ENCODE measurements at places on chromosomes 6 and 20. TPM values are rescaled to one million over a fixed set of nuclear protein-coding genes. Genes with fewer than 3 reads are reported as not detected.

DNA sequence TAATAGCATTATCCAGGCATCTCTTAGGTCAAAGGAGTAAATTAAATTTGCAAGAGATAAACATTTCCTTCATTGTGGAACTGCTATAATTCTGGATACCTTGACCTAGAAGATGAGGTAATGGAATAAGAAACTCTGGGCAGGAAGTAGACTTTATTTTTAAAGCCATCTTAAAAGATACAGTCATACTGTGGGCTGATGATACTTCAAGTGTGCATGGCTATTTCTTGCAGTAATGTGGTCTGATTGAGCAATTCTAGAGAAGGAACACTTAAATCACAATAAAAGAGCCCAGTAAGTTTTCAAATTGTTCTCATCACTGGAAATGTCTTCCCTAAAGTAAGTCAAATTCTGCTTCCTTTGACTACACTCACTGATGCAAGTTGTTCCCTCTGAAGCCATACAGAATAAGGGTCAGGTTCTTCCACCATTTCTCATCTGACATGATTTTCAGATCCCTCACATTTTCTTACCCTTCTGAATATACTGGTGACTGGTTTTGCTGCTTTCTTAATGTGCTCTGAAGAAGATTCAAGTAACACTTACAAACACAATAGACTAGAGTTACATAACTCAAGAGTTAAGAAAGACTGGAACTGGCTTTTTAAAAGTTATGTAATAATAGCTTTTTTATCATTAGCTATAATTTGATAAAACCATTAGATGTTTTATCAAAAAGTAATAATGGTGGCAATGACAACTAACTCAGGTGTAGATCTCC, 62.6 kb upstream of the TMEM244 start:
- no peak for DNase-seq
- no peaks in the 10 kb centered on the region for H3K36me3 ChIP-seq
- H3K4me3 ChIP-seq: no peak overlapping the region
- H3K27me3 ChIP-seq: no peaks in the 10 kb centered on the region
- no peak overlapping the region for H3K27ac ChIP-seq

SMIM8 gene
- 8.1 TPM for total RNA-seq

- H3K36me3 ChIP-seq: peaks cover 25% of the 10 kb centered on the region
- H3K4me3 ChIP-seq: no peak overlapping the region
- DNase-seq: no peak
Measured at GRCh38 chr6:125910527-125910926, 46.0 kb upstream of the HINT3 start.

DNA sequence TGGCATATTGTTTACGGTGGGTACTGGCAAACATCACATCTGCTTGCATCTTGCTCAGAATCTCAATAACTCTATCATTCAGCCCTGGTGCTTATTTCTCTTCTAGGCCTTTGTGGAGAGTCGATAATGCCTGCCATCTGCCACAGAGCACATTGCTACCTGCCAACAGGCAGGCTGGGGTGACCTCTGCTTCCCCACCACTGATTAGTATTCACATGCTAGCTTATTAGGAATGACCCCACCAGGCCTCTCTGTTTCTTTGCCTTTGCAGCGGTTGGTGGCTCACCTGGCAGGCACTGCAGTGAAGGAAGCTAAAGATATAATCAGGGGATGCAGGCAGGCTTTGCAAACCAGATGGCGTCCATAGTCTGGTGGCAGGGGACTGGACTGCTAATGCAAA, 154.5 kb downstream of the MMS22L start:
- H3K27ac ChIP-seq: no peak overlapping the region
- no peak overlapping the region for H3K4me3 ChIP-seq
- H3K4me1 ChIP-seq: no peaks in the 10 kb centered on the region
- DNase-seq: no peak
- no peaks in the 10 kb centered on the region for H3K27me3 ChIP-seq
- no peaks in the 10 kb centered on the region for H3K36me3 ChIP-seq

- H3K4me3 ChIP-seq: no peak overlapping the region
- H3K36me3 ChIP-seq: peaks cover 35% of the 10 kb centered on the region
- H3K27me3 ChIP-seq: no peaks in the 10 kb centered on the region
- H3K27ac ChIP-seq: no peak overlapping the region
Measured at GRCh38 chr6:158706369-158706982, 56.6 kb downstream of the SYTL3 start.

GRCh38 chr20:39602649-39603048, 640.5 kb downstream of the DHX35 start:
- H3K4me1 ChIP-seq: no peaks in the 10 kb centered on the region
- no peaks in the 10 kb centered on the region for H3K27me3 ChIP-seq
- no peaks in the 10 kb centered on the region for H3K36me3 ChIP-seq
- no peak overlapping the region for H3K4me3 ChIP-seq
- no peak overlapping the region for H3K27ac ChIP-seq
- no peak for DNase-seq

GRCh38 chr20:36082315-36082915, 72.1 kb upstream of the EPB41L1 start:
- no peak overlapping the region for H3K4me3 ChIP-seq
- H3K36me3 ChIP-seq: no peaks in the 10 kb centered on the region
- peaks cover 26% of the 10 kb centered on the region for H3K27me3 ChIP-seq
- no peak for DNase-seq
- peaks cover 15% of the 10 kb centered on the region for H3K4me1 ChIP-seq

GRCh38 chr6:107604549-107604948, 114.6 kb downstream of the SOBP start:
- H3K36me3 ChIP-seq: no peaks in the 10 kb centered on the region
- no peak overlapping the region for H3K4me3 ChIP-seq
- H3K4me1 ChIP-seq: no peaks in the 10 kb centered on the region
- H3K27ac ChIP-seq: no peak overlapping the region

PTGIS gene
- 15.1 TPM for total RNA-seq

DNA sequence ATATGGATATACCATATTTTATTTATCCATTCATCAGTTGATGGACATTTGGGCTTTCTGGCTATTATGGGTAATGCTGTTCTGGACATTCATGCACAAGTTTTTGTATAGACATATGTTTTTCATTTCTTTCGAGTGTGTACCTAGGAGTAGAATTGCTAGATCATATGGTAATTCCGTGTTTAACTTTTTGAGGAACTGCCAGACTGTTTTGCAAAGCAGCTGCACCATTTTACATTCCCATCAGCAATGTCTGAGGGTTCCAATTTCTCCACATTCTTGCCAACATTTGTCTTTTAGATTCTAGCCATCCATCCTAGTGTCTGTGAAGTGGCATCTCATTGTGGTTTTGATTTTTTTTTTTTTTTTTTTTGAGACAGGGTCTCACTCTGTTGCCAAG, 20.8 kb downstream of the SRC start:
- no peak for DNase-seq
- H3K4me3 ChIP-seq: no peak overlapping the region
- H3K4me1 ChIP-seq: no peaks in the 10 kb centered on the region
- no peaks in the 10 kb centered on the region for H3K27me3 ChIP-seq
- no peak overlapping the region for H3K27ac ChIP-seq

DNA sequence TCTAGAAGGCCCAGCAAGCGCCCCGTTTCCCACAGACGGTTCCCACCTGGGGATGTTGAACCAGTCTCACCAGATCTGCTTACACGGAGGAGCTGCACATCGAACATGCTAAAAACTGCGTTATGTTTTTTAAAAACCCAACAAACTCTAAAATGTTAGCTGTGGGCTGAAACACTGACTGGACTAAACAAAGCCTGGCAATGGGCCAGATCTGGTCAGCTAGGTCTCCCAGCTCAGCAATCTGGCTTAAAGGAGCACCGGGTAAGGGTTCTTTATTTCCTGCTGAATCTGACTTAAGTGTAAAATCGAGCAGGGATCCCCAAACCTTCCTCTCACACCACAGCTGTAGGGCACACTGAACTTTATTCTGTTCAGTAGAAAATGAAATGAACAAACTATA, 156.9 kb downstream of the FOXC1 start:
- DNase-seq: no peak
- no peaks in the 10 kb centered on the region for H3K36me3 ChIP-seq
- peaks cover 37% of the 10 kb centered on the region for H3K27me3 ChIP-seq
- H3K4me1 ChIP-seq: peaks cover 25% of the 10 kb centered on the region
- H3K4me3 ChIP-seq: no peak overlapping the region

JPH2 gene
- total RNA-seq: not detected

DNA sequence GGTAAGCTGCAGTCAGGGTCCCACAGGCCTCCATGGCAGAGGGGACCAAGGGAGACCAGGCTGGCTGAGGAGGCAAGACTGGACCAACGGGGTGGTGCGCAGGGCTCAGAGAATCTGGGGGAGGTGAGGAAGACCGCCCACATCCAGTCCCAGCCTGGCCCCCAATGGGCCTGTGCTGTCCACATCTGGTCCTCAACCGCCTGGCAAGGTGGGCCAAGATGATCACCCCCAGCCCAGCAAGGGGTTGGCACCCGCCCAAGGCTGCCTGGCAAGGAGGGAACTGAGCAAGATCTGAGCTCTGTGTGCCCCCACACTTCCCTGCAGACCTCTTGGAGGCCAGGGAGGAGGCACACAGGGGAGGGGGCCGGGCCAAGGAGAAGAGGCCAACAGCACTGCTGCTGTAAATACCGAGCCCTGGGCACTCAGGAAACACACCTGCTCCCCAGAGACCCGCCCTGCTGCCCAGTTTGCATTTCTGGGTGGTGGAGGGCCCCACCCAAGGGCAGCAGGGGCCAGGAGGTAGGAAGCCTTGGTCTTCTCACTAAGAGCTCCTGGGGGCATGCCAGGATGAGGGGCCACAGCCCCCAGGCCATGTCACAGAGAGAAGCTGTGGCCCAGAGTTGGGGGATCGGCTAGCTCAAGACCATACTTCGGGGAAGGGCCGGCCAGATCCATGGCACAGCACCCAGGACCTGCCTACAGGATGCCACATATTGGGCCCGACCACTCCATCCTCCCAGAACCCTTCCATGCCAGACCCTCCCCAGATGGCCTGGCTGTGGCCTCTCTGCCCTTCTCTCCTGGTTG, 109.6 kb downstream of the ASXL1 start:
- no peak overlapping the region for H3K4me3 ChIP-seq
- H3K36me3 ChIP-seq: no peaks in the 10 kb centered on the region
- no peaks in the 10 kb centered on the region for H3K27me3 ChIP-seq

- H3K27ac ChIP-seq: no peak overlapping the region
- peaks cover 66% of the 10 kb centered on the region for H3K27me3 ChIP-seq
- no peak overlapping the region for H3K4me3 ChIP-seq
- no peak for DNase-seq
- H3K36me3 ChIP-seq: no peaks in the 10 kb centered on the region
Measured at GRCh38 chr20:58130156-58130555, 98.3 kb downstream of the ANKRD60 start.

- no peak overlapping the region for H3K27ac ChIP-seq
- no peaks in the 10 kb centered on the region for H3K36me3 ChIP-seq
- peaks cover 9% of the 10 kb centered on the region for H3K27me3 ChIP-seq
- peak; percentile 55 for DNase-seq
- peaks cover 10% of the 10 kb centered on the region for H3K4me1 ChIP-seq
Measured at GRCh38 chr6:142679907-142680700, 264.9 kb downstream of the HIVEP2 start.

GRIK2 gene
- not detected for total RNA-seq

CLPSL2 gene
- not detected for total RNA-seq

DNA sequence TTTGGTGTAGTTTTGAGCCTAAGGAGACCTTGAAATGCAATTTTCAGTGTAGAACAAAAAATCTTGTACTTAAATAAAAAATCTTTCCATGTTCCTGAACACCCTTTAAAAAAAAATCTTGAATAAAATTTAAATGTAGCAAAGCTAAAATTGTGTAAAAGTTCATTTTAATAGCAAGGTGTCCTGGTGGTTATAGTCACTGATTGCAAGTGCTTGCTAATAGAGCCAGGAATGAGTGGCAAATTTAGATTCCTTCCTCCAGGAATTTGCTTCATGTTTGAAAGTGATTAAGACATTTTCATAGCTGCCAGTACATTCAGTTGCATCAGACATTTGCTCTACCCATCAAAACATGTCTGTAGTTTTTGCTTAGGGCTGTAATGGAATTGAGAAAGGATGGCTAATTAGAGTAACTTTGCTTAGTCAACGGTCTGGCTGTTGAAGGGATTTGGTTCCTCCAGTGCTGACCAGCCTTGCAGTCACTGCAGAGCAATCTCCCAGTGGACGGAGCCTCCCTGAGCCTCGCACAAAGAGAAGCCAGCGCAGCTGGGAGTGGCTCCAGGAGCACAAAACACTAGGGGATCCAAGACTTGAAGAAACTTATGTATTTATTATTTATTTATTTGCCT, 36.5 kb downstream of the AKAP12 start:
- no peak overlapping the region for H3K27ac ChIP-seq
- DNase-seq: no peak
- no peaks in the 10 kb centered on the region for H3K36me3 ChIP-seq
- H3K4me3 ChIP-seq: no peak overlapping the region
- H3K4me1 ChIP-seq: no peaks in the 10 kb centered on the region
- peaks cover 53% of the 10 kb centered on the region for H3K27me3 ChIP-seq

DNA sequence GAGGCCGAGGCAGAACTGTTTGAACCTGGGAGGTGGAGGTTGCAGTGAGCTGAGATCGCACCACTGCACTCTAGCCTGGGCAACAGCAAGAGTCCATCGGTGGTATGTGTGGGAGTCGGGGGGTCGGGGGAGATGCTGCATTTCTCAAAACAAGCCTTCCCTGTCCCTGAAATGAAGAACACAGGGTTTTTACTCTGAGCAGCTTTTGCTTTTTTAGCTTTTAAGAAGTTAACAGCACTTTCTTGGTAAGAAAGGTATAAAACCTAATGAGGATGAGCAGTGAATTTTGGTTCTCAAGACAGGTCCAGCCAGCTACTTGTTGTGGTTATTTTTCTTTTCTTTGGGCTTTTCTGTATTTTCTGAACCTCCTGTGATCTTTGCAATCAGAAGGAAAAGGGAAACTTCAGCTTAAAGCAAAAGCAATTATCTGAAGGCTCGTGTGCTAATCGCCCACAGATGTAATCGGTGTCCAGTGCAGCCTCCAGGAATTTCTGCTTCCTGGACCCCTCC, 3.7 kb downstream of the RPL10A start:
- no peaks in the 10 kb centered on the region for H3K27me3 ChIP-seq
- DNase-seq: no peak
- peak overlapping the region; percentile 99 for H3K4me3 ChIP-seq

- H3K36me3 ChIP-seq: no peaks in the 10 kb centered on the region
- no peaks in the 10 kb centered on the region for H3K4me1 ChIP-seq
- no peak overlapping the region for H3K4me3 ChIP-seq
- DNase-seq: no peak
Measured at GRCh38 chr20:40331807-40332560, 357.1 kb downstream of the MAFB start.

DNA sequence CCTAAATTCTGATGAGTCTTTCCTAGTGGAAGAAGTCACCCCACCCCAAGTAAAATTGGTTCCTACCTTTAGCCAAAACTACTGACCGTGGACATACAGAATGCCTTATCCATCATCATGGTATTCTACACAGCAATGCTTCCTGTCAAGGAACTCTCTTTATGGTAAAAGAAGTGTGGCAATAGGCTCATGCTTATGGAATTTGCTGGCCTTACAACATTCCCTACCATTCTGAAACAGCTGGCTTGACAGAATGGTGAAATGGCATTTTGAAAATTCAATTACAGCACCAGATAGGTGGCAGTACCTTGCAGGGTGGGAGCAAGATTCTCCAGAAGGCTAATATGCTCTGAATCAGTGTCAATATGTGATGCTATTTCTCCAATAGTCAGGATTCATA, 41.8 kb upstream of the BACH2 start:
- no peaks in the 10 kb centered on the region for H3K4me1 ChIP-seq
- no peak overlapping the region for H3K27ac ChIP-seq
- H3K27me3 ChIP-seq: peaks cover 6% of the 10 kb centered on the region
- DNase-seq: no peak

EFCAB8 gene
- total RNA-seq: 1.1 TPM

- peaks cover 36% of the 10 kb centered on the region for H3K4me1 ChIP-seq
- no peak for DNase-seq
- no peak overlapping the region for H3K27ac ChIP-seq
- H3K36me3 ChIP-seq: peaks cover 34% of the 10 kb centered on the region
Measured at GRCh38 chr20:32404017-32404416, 45.9 kb downstream of the ASXL1 start.

GRCh38 chr20:14488756-14489479, 151.5 kb upstream of the FLRT3 start:
- no peak for DNase-seq
- no peak overlapping the region for H3K4me3 ChIP-seq

Data from activated CD8-positive, alpha-beta memory T cell treated with anti-CD3 and anti-CD28 coated beads, Interleukin-2, amount 10 ng/mL, durations not matched to agents 7 days and 5 days (primary cell).